ENCODE measurements at places on chromosomes 2 and 18. TPM values are rescaled to one million over a fixed set of nuclear protein-coding genes. Genes with fewer than 3 reads are reported as not detected.

DNA sequence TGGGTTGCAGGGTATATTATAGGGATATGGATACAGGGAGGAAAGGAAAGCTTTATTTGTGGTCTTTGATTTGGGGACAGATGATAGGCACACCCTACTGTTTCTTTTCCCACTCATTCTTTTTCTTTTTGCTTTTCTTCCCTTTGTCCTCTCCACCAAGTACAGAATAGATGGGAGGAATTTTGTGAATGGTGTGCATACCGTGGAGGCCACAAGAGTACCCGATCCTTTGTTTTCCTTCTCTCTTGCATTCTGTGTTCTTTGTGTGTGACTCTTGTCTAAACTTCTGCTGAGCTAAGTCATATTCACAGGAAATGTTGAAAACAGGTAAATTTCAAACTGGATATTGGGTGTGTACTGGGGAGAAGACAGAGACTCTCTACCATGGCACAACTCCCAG lies 321.4 kb upstream of the SLC8A1 start:
- no peak for DNase-seq

- peak; percentile 84 for DNase-seq
Observed at GRCh38 chr2:47354013-47354847, 48.7 kb upstream of the MSH2 start.

DNA sequence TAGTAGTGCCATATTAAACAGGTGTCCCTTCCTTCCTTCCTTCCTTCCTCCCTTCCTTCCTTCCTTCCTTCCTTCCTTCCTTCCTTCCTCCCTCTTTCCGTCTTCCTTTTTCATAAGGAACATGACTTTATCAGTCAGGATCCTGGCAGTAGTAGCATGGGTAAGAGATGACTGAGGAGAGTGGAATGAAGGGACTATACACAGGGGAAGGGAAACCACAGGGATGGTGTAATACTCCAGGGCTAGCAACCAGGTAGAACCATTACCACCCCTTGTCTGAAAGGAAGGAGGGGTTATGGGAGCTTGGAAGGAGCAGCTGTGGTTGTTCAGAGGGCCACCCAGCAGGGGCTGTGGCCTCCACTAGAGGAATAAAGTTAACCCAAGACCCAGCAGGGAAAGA lies 23.2 kb upstream of the KDM3A start:
- DNase-seq = no peak

DNA sequence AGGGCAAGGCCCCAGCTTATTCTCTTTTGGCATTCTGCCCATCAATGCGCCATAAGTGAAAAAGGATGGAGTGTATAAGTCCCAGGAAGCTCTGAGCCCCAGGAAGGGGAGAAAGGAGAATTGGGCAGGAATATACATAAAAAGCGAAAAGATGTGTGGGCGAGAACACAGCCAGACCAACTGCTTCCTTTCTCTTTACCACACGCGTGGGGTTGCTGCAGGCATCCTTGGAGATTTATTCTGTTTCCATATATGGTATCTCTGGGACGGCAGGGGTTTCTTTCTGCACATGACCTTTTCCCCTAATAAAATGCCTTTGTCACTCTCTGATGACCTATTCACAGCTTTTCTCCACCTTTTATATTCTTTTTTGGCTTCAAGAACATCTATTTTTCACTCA lies 440.5 kb downstream of the NBAS start:
- no peak for DNase-seq

GRCh38 chr2:26735097-26735496 lies 29.0 kb upstream of the SLC35F6 start:
- peak; percentile 72 for DNase-seq

The DYNAP gene
- total RNA-seq = not detected
